ENCODE measurements at places on chromosomes 3 and 15.

DNA sequence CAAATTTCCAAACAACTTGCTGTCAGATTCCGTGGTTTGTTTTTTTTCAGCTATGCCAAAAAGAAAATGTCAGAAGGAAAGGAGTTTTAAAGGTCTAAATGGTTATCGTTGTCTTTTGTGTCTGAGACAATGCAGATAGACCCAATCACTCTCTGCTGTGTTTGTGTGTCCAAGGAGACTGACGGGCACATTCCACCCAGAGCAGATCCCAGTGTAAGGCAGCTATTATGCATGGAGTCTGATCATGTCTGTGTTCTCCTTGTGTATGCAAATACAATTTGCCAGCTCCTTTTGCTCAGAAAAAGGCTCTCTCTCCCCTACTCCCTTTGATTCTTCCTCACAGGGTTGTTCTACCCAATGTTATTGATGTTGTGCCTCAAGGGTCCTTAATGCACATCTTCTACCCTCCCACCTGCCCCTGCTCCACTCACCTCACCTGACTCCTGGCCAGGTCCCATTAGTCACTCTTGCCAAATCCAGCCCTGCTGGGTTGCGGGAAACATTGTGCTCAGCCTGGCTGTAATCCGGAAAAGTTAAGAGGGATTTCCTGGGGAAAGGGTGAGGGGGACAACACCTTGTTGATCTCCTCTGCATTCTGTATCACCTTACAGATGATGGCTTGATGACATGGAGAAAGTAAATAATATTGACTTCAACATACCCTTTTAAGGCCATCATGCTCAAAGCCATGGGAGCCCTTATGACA is 61.0 kb downstream of the OTOL1 start:
- no peak for DNase-seq

- no peak for DNase-seq
Measured at GRCh38 chr3:156865732-156866131, 39.6 kb downstream of the LEKR1 start.

DNA sequence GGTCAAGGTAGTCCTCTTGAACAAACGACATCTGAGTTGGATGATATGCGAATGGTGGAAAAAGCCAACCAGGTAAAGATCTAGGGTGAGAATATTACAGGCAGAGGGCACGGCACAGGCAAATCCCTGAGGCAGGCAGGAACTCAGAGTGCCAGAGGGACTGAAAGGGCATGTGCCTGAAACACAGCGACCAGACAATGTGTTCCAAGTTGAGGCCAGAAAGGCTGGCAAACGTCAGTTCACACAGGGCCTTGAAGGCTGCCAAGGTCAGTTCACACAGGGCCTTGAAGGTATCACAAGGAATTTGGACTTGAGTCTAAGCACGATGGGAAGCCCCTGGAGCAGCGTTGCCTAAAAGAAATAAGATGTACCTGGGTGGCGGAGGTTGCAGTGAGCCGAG is 20.1 kb downstream of the HES1 start:
- DNase-seq: no peak

DNA sequence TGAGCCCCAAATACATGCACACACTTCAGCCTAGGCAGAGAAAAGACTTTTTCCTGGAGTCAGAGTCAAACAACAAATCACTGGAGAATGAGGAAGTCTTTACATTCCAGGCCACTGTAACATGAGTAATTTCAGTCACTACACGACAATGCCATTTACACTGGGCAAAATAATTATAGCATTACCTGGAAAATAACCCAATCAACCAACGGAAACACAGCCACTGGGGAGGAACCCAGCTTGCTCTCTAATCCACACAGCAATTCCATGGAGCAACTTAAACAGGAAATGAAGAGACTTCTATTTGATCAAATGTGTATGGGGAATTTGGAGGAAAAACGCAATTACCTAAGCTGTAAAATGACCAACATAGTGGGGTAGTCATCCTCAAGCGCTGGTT is 15.2 kb downstream of the FSTL1 start:
- DNase-seq: no peak

DNA sequence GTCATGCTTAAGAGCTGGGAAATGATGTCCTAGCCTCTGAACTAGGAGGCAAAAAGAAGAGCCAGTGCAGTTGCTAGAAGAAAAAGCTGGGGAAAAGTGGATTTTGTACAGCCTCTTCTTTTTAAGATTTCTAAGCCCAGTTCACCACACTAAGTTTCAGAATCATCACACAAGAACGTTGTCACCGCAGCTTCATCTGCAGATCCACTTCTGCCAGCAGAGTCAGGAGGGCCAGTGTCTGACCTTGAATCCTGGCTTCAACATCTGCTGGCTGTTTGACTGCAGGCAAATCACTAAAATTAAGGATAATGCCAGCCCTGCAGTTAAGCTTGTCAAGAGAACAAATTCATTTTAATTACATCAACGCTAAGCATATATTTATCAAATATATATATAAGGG is 36.2 kb downstream of the HDC start:
- DNase-seq: no peak

GRCh38 chr3:50254577-50255250 is 14.2 kb upstream of the SEMA3B start:
- no peak for DNase-seq

Measured in GM12891 (cell line).